ENCODE measurements at places on chromosomes 11 and 22.

DNA sequence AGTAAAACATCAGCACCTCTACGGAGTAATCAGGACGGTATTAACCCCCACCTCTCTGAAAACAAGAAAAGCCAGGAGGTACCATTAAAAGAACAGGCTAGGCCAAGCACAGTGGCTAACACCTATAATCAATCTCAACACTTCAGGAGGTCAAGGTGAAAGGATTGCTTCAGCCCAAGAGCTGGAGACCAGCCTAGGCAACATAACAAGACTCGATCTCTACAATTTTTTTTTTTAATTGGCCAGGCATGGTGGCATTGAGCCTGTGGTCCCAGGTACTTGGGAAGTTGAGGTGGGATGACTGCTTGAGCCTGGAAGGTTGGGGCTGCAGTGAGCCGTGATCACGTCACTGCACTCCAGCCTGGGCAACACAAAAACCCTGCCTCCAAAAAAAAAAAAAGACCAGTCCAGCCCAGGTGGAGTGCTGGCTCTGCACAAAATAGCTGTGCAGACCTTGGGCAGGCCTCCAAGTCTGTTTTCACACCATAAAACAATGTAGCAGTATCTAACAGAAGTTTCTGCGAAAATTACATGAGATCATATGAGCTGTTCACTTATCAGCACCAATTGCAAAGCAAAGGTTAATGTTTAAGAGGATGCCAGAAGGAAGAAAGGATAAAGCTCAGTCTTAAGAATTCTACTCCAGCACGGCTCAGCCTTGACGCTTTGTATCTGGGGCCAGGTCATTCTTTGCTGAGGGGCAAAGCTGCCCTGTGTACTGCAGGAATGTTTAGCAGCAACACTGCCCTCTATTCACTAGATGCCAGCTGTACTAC lies 14.8 kb downstream of the CHKA start:
- peak; percentile 83 for DNase-seq

- no peak for DNase-seq
Measured at GRCh38 chr11:85815186-85815931, 4.4 kb upstream of the SYTL2 start.

DNA sequence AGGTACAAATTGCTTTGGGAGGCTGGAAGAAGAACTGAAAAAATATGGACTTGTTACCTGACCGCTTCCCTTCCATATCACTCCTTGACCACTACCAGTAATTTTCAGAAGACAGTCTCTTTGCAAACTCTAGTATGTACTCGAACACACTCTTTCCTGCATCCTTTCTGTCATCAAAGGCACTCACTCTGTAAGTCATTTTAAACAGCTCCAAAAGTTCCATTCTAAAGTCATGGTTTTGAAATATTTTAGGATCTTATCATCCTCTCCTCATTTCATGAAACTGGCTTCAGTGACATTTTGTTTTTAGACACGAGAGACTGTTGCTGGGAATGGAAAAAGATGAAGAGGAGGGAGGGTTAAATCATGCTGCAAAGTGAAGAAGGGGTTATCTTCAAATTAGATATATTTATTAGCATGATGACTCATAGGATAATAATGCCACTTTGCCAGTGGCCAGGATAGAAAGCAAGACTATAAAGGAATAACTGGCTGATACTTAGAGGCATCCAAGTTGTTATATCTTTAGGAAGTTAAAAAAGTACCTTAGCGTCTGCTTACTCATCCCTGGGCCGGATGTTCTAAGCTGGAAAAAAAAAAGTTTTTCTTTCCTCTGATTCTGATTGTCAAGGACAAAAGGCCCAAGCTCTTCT lies 549.3 kb downstream of the METTL15 start:
- no peak for DNase-seq

DNA sequence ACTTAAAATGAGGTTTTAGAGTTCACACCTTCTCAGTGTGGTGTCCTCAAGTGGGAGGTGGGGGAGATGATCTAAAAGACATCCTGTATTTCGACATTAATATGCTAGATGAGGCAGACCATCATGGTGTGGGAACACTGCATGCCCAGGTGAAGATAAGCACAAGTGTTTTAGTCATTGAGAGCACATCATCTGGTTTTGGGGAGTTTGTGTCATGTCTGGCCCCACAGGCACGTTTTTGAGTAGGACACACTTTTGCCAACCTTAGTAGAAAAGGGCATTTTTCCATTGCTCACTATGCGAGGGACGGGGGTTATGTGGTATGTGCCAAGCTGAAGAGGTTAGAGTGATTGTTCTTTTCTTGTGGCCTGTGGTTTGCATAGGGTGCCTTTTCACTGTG lies 189.3 kb downstream of the DBX1 start:
- DNase-seq, result no peak

DNA sequence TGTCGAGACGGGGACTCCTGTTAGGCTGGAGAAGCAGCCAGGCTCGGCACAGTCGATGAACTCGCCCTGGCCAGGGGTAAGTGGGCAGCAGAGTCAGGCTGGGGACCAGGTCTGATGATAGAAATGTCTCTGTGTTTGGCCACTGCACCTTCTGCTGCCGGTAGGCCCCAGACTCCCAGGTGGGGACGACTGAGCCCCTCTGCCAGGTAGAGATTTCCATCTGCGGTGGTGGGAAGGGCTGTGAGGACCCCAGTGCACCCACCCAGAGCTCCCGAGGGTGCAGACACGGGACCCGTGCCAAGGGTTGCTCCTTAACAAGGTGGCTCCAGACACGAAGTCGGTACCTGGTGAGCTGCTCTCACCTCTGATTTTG lies 862.5 kb downstream of the TBC1D22A start:
- no peak for DNase-seq

DNA sequence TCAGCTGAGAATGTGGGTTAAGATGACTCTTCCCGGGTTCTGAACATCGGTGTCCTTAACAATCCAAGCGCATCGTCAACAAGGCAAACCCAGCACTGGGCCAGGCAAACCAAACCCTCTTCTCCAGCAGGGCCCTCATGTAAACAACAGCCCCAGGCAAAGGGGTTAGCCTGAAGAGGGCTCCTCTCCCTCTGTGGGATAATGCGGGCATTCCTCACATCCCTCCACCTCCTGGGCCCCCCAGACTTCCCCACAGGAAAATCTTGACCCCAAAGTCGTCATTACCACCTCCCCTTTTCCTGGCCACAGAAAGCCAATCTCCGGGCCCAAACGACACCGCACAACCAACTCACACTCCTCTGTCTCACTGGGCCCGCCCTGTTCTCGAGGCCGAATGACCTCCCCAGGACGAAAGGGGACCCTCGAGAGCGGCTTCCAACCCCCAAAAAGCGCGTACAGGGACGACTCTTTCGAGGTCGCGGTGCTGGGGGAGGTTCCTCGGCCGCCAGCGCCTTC lies 566 bp downstream of the DDB1 start:
- no peak for DNase-seq

DNA sequence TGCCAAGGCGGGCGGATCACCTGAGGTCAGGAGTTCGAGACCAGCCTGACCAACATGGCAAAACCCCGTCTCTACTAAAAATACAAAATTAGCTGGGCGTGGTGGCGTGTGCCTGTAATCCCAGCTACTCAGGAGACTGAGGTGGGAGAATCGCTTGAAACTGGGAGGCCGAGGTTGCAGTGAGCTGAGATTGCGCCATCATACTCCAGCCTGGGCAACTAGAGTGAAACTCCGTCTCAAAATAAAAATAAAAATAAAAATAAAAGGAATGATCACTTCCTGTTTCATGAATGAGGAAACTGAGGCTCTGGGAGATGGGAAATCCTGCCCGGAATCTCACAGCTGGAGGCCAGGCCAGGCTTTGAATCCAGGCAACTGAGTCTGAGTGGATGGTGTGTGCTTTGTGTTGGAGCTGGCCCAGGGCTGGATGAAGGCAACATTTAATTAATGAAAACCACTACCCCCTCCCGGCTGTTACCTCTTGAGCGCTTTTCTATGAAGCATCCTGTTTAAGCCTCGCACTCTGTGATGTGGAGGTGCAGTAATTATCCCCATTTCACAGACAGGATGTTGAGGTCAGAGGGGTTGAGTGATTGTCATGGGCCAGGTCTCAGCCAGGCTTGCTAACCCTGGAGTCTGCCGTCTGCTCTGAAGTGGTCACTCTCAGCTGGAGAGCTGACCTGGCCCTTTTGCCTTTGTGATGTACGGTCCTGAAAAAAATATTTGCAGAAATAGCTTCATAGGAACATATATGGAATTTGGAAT lies 27.8 kb downstream of the LRP5 start:
- DNase-seq, result no peak

- no peak for DNase-seq
Measured at GRCh38 chr11:92401520-92401919, 176.9 kb downstream of the FAT3 start.

DNA sequence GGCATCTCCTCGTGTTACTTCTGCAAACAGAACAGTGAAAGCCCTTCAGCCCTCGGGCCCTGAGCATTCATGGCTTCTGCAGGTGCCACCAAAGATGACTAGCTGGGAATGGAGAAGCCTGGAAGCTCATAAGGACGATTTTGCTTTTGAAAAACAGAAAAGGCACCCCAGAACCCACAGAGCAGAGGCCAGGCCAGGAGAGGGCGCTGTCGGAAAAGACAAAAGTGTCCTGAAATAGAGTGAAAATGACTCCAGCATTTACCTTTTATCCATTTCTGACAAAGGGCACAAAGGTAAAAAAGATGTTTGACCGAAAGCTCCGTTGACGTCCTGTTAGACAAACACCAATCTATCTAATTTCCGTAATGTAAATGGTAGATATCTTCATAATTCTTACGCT lies 37.6 kb downstream of the ZNF195 start:
- peak; percentile 31 for DNase-seq

DNA sequence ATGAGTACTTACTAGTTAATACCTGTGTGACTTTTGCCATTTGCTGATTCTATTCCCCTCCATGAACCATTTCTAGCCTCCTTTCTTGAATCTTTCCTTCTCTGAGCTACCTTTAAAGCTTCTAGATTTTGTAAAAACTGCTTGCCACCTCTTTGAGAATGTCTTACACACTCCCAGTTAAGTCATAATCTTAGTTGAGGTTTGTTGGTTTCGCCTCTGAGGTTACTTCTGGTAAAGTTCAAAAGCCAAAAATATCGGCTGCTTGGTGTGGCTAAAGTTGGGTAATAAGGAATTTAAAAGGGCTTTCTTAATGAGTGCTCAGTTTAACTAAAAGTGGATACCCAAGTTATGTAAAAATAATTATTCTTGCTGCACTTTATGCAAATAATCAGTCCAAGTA lies 10.4 kb upstream of the GLYAT start:
- no peak for DNase-seq

DNA sequence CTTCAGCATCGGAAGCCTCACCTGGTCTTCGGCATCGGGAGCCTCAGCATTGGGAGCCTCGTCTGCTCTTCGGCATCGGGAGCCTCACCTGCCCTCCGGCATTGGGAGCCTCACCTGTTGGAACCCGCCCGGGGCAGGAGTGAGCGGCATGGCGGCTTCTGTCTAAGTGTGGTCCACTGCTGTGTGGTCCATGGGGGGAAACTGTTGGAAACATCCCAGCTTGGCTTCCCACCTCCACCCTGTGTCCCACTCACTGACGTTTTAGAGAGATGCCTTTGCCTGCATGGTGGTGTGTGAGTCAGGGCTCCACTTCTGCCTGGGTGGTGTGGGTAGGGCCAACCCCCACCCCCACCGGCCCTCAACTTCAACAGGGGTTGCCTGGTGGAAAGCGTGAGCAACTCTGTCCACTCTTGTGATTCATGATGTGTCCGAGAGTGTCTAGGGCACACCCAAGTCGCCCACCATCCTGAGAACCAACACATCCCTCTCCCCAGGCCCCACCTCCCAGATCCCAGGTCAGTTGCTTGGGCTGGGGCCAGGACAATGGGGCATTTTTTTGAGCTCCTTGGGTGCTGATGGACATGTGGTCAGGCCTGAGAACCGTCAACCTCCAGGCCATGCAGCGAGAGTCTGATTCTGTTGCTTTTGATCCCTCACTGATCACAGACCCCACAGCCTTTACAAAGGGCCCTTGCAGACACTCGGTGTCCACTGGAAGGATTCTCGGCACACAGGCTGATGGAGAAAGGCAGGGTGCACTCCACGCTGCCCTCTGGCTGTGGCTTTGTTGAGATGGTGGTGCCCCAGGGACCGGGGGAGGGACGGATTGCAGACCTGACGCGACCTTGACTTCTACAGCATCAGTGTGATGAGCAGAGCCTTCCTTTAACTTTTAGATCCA lies 406.7 kb downstream of the TBC1D22A start:
- peak; percentile 21 for DNase-seq

DNA sequence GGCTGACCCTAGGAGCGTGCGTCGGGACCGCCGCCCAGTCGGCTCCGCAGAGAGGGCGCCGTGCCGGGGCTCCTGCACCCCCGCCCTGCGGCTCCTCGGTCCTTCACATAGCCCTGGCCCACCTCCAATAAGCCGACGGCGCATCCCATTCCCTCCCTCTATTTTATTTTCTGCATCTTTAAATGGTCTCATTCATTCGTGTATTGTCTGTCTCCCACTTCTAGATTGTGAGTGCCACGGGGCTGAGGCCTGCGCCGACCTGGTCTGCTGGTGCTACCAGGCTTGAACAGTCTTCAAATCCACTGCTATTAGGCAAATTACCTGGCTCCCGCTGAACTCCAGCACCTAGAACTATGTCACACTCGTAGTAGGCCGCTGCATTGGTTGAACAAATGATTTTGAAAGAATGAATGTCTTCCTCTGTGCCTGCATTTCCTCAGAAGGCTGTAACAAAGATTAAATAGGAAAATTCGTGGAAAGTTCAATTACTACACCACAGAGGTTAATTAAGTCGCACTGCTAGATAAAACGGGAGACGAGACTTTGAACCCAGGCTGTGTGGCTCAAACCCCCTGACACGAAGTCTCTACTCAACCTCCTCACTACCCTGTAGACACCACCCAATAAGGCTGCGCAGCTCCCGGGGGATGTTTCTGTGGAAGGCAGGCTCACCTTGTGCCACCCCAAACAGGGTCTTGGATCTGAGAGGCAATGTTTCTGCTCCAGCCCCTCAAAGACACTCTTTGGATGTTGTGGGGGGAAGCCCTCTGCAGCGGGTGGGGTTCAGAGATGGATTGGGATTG lies 1.2 kb upstream of the PPP1R14B start:
- DNase-seq, result no peak

GRCh38 chr22:27538666-27539065 lies 262.9 kb downstream of the MN1 start:
- no peak for DNase-seq

GRCh38 chr11:706439-706956 lies 467 bp downstream of the EPS8L2 start:
- DNase-seq, result peak; percentile 63

GRCh38 chr11:66080055-66080817 lies 10.2 kb downstream of the PACS1 start:
- peak; percentile 69 for DNase-seq

DNA sequence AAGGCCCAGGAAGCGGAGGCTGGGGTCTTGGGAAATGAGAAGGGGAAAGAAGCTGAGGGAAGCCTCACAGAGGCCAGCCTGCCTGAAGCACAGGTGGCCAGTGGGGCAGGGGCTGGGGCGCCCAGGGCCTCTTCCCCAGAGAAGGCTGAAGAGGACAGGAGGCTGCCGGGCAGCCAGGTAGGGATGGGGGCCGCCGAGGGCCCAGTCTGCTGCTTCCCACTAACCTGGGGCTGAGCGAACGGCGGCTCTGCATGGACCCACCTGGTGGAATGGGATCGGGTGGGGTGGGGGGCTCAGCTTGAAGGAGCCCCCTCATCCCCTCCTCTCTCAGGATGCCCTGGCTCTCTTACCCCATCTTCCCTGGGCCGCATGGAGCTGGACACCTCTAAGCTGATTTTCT lies 7.7 kb downstream of the EHBP1L1 start:
- no peak for DNase-seq
